ENCODE measurements at places on chromosomes 3 and 15. TPM values are rescaled to one million over a fixed set of nuclear protein-coding genes. Genes with fewer than 3 reads are reported as not detected.

DNA sequence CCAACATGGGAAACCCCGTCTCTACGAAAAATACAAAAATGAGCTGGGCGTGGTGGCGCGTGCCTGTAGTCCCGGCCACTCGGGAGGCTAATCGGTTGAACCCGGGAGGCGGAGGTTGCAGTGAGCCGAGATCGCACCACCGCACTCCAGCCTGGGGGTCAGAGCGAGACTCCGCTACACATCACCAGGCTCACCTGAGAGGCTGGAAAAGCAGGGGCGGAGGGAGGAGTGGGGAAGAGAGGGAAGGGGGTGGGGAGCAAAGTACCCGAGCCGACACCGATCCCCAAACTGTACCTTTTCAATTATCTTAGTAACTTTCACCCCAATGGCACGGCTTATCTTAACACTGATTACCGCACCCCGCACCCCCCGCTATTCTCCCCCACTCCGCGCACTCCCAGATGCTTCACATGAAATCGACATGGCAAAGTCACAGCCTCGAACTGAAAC, 46.4 kb upstream of the SYNM start:
- no peak for DNase-seq

- DNase-seq = no peak
Measured at GRCh38 chr3:154872074-154872473, 208.0 kb upstream of the MME start.

- DNase-seq = no peak
Measured at GRCh38 chr3:195893516-195893915, 14.8 kb downstream of the TNK2 start.

GRCh38 chr3:73719413-73719851, 94.7 kb upstream of the PDZRN3 start:
- DNase-seq = no peak

GRCh38 chr3:99668044-99668443, 29.6 kb downstream of the COL8A1 start:
- no peak for DNase-seq

DNA sequence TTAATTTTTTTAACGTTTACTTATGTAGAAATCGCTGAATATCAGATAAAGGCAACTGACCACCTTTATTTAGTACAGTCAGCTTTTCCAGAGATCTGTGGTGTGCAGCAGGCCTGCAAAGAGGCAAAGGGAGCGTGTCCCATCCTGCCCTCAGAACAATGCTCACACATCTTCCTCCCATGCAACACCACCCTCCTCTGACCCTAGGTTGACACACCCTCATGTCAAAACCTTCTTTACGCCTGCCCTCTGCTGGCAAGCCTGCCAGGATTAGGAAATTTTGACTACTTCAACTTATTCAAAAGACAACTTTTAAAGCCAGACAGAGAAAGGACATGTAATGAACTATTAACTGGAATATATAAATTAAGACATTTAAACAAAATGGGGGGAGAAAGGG, 513.7 kb downstream of the FOXP1 start:
- no peak for DNase-seq

DNA sequence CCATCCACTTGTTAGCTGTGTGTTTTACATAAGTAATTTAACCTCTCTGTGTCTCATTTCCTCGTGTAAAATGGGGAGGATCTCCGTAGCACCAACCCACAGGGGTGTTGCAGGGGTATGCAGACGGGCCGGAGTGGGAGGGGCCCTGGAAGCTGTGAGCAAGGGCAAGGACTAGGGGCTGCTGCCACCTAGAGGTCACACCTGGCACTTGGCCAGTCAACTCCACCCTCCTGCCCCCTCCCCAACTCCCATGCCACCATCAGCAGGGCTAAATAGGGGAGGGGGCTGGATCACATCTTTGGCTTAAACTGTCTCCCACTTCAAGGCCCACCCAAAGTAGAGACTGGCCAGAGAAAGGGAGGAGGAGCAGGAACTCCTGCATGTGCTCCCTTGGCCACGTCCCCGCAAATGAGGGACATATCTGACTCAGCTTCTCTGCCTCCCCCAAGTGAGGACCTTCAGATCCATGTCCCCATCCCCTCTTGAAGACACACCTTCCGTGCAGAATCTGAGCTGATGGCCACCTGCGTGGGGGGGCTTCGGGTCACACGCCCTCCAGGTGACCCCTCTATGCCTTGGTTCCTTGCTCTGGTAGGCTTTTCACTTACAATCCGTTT, 2.6 kb downstream of the CCDC9B start:
- DNase-seq = peak; percentile 52

- DNase-seq = no peak
Measured at GRCh38 chr15:74038707-74039655, 43.4 kb downstream of the GOLGA6A start.

DNA sequence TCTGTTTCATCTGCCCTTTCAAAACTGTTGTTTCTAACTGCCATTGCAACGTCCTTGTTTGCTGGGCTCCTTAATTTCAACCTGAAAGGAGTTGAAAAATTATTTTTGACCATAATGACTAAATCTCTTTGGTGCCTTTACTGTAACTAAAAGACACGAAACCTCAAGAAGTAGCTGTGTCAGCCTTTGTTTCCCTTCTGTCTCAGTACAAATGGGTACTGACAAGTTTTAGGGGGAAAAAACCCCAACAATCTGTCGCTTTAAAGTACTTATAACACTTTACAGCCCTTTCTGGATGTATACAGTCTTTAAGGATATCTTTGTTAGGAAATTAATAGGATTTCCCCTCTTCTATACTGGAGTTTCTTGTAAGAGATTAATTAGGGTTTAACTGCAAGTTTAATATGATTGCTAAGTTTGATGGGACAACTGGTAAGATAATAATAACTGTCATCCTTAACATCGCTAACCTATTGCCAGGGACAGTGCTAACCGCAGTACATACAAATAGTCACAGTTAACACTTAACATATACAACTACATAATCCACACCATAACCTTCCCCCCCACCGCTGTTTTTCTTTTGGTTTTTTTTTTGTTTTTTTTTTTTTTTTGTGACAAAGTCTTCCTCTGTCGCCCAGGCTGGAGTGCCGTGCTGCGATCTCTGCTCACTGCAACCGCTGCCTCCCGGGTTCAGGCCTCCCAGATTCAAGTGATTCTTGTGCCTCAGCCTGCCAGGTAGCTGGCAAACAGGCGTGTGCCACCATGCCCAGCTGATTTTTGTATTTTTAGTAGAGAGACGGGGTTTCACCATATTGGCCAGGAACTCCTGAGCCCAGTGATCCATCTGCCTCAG, 1.7 kb downstream of the GXYLT2 start:
- DNase-seq = no peak

DNA sequence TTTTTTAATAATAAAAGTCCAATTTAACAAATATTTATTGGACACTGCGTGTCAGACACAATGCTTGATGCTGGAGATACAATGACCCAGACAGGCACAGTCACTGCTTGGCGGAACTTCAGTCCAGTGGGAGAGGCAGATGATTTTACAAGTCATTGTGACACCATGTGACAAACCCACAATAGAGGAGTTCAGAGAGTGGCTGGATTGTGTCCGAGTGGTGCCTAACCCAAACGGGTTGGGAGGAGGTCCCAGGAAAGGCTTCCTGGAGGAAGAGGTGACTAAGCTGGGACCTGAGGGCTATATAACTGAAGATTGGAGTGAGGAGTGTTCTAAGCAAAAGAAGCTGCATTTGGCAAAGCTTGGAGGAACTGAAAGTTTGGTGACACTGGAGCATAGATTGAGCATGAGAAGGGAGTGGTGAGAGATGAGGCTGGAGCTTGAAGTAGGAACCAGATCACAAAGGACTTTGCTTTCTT, 41.4 kb downstream of the CRTC3 start:
- peak; percentile 51 for DNase-seq

GRCh38 chr15:76330080-76330680, 6.4 kb upstream of the ISL2 start:
- peak; percentile 67 for DNase-seq

- no peak for DNase-seq
Measured at GRCh38 chr3:87494264-87494663, 217.9 kb upstream of the POU1F1 start.

TRAT1 gene
- total RNA-seq = not detected

WDR53 gene
- total RNA-seq = 16.2 TPM

SLC28A1 gene
- not detected for total RNA-seq

PDZRN3 gene
- total RNA-seq = 1.7 TPM

STAC gene
- 22.3 TPM for total RNA-seq
